Fibroblast of villous mesenchyme (primary cell): ENCODE measurements at places on chromosomes 4 and X.

DNA sequence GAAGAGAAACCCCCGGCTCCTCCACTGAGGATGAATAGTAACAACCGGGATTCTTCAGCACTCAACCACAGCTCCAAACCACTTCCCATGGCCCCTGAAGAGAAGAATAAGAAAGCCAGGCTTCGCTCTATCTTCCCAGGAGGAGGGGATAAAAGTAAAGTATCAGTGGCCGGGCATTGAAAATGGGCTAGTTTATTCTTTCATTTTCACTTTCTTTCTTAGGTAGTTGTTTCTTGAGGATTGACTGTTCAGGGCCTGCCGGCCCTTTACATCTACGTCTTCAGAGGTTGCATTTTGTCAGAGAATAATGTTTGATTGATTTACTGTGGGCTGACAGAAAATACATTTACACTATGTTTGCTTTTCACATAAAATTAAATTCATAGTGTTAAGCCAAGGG is 27.1 kb downstream of the PAK3 start:
- no peak for DNase-seq

DNA sequence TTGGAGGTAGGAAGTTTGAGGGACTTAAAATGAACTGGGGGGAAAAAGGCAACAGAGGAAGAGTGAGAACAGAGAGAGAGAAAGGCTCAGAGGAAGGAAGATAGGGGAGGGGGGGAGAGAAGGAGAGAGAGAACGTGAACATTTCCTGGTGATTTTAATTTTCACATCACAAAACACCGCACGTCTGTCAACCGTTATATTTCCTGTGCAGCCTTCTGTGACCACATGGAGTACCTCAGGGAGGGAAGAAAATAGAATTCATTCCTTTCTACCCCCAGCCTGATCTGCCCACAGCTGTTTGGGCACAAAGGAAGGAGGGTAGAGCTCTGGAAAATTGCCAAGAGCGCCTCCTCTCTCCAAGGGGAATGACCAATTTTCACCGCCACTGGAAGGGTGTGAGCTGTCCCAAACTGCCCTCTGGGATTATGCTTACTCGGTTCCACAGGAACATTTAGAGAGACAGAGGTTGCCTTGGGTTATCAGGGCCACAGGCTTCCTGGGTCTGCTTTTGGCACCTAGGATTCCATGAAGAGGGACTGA is 135.7 kb upstream of the MAMLD1 start:
- no peak for DNase-seq

DNA sequence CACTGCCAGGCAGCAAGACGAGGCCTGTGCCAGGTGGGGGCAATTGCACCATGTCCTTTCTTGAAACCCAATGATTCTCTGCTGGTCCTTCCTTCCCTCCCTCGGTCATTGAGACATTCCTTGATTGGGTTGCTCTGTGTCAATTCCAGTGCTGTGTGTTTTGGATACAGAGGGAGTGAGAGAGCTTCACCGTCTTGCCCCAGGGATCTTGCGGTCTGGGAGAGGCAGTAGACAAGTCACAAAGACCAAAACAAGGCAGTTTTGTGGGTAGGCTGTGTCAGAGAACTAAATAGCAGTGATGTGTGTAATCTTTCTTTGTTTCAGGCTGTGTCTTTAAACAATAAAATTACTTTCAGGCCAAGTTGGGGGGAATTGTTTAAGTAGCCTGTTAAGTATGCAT is 38.8 kb upstream of the TADA2B start:
- DNase-seq, result peak; percentile 74

DNA sequence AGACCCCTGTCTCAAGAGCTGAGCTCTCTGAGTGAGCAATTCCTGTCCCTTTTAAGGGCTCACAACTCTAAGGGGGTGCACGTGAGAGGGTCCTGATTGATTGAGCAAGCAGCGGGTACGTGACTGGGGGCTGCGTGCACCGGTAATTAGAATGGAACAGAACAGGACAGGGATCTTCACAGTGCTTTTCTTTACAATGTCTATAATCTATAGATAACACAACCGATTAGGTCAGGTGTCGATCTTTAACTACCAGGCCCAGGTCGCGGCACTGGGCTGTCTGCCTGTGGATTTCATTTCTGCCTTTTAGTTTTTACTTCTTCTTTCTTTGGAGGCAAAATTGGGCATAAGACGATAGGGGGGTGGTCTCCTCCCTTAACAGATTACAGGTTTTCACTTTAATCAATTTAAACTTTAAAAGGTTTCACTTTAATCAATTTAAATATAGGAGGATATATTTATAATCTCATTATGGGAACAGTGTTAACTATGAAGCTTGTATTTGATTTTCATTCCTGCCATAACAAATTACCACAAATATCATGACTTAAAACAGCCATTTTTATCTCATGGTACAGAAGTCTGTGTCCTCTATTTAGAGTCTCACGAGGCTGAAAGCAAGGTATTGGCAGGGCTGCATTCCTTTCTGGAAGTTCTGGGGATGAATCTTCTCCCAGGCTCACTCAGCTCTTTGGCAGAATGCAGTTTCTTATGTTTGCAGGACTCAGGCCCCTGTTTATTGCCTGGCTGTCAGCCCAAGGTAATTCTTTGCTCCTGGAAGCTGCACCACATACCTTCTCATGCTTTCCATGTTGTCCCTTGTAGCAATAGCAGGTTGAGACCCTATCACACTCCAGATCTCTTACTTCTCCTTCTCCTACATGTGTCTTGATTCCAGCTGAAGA is 5.2 kb downstream of the SPATA4 start:
- DNase-seq, result no peak

- DNase-seq, result peak; percentile 24
Observed at GRCh38 chrX:10049236-10049635, 82.1 kb downstream of the CLDN34 start.

GRCh38 chr4:151402145-151402865 is 6.7 kb upstream of the FHIP1A start:
- no peak for DNase-seq

GRCh38 chrX:70166601-70167590 is 10.4 kb upstream of the DGAT2L6 start:
- peak; percentile 67 for DNase-seq

DNA sequence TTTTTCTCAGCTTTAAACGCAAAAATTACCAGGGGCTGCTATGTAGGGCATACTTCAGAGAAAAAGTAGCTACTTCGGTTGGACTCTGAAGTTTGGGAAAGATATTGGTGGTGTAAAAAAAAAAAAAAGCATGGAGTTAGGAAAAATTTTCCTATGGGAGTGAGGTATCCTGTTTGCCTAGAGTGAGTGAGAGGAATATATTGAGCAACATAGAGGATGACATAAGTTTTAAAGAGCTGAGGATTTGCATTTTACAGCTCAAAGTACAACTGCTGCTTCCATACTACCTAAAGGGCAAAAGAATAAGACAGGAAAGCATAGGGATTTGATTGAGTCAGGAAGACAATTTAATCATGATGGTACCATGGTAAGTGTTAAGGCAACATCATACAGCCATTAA is 7.3 kb downstream of the GPRASP1 start:
- DNase-seq, result peak; percentile 26

DNA sequence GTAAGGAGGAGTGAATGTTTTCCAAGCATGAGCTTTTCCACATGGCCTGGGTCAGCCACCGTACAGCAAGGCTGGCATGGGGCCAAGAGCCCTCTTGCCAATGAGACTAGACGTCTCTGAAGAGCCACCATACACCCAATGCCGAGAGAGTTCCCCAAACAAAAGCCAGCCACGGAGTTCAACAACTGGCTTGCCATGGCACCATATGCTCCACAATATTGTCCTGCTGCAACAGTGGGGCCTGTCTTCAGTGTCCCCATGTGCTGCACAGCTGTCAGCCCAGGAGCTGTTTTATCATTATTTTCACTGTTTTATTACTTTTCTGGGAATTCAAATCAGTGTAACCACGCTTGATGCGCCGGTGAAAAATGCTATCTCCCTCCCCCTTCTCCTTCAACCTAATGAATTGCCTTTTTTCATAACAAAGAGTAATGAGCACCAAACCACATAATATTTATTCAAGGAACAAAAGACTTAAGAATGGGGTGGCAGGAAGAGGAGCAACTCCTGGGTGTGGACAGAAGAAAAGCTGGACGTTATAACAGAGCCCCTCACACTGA is 18.4 kb downstream of the MAML3 start:
- peak; percentile 71 for DNase-seq

DNA sequence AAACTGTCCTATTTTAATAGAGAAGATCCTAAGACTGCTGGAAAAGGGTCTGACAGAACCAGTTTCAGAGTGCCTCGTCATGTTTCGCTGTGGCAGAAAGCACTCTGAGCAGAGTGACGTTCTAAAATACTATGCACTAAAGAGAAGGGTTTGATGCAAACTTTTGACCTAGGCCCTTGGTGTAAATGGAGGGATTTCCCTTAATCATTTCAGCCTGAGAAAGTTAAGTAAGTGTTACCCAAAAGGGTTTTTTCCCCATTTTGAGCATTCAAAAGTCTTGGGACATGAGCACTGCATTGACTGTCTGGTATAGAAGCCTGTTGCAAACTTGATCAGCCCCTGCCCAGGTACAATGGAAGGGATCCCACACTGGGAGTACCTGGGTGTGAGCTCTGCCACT is 157.5 kb upstream of the ATOH1 start:
- DNase-seq, result no peak
